ENCODE measurements at places on chromosomes 3 and 15.

GRCh38 chr15:44719293-44719999 lies 8.1 kb downstream of the B2M start:
- no peak for DNase-seq

DNA sequence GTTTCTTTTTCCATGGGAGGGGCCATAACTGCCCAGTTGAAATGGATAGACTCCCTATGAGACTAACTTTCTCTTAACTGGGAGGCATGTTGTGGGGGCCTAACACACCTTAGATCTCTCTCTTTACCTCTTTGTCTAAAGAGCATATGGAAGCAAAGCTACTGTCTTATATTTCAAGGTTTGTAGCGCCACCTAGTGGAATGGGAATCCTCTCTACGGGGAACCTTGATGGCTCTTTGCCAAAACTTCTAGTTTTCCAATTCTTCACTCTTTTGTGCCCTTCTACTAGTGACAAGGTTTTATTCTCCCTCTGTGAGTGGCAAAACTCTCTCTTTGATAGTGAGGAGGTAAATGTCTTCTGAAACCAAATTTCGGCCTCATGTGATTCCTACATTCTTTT lies 1030.4 kb upstream of the CADM2 start:
- DNase-seq, result no peak

- no peak for DNase-seq
Measured at GRCh38 chr3:195226445-195226844, 44.5 kb downstream of the XXYLT1 start.

DNA sequence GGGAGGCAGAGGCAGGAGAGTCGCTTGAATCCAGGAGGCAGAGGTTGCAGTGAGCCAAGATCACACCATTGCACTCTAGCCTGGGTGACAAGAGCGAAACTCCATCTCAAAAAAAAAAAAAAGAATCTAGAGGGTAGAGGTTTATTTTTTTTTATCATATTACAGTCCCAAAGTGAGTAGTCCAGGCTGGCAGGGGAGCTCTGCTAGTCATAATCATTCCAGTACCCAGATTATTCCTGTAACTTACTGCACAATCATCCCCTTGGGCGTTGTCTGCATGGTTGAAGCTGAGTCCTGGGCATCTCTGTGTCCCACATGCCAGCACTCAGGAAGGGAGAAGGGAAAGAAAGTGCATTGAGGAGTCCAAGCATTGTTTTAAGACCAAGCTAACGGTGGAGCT lies 8.5 kb downstream of the CRELD1 start:
- no peak for DNase-seq

DNA sequence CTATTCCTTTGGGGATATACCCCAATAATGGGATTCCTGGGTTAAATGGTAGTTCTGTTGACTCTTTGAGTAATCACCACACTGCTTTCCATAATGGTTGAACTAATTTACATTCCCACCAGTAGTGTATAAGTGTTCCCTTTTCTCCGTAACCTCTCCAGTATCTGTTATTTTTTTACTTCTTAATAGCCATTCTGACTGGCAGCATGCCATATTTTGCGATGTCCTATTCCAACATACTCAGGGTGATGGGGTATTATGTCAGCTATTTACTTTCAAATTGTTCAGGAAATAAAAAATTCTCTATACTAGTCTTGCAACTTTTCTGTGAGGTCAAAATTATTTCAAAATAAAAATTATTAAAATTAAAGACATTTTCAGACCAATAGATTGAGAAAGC lies 9.1 kb upstream of the PARP14 start:
- DNase-seq, result no peak

DNA sequence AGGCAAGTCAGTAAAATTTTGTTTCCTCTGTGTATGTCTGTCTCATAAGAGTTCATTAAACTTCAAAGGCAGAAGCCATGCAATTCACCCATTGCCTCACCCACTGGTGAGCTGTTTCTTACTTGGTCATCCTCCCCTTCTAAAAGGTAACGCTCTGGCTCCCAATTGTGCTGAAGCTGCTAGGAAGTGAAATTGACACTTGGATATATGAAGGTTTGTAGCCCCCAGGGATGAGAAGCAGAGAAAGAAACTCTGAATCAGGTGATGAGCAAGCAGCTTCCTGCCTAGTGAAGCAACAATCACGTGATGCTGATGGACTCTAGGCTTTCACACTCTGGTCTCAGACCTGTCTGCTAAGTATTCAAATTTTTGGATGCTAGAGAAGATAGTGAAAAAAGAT lies 70.7 kb downstream of the CD200R1L start:
- DNase-seq, result no peak

DNA sequence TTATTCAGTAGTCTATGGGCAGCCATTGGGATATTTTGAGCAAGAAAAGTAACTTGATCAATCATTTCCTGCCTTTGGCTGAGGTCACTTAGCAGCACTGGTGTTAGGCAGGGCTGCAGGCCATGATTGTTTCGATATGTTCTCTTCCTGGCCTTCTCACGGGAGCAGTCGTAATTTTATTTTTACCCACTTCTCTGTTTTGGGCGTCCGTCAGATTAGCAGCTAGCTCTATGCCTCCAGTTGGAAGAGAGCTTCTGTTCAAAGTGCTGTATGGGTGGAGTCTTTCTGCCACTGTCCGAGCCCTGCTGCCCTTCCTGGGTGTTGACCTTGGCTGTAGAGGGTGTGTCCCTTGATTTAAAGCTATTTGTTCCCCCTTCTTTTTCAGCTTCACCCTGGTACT lies 123.4 kb upstream of the ROPN1 start:
- DNase-seq, result no peak

GRCh38 chr3:111260878-111261277 lies 189.3 kb downstream of the NECTIN3 start:
- DNase-seq, result no peak

DNA sequence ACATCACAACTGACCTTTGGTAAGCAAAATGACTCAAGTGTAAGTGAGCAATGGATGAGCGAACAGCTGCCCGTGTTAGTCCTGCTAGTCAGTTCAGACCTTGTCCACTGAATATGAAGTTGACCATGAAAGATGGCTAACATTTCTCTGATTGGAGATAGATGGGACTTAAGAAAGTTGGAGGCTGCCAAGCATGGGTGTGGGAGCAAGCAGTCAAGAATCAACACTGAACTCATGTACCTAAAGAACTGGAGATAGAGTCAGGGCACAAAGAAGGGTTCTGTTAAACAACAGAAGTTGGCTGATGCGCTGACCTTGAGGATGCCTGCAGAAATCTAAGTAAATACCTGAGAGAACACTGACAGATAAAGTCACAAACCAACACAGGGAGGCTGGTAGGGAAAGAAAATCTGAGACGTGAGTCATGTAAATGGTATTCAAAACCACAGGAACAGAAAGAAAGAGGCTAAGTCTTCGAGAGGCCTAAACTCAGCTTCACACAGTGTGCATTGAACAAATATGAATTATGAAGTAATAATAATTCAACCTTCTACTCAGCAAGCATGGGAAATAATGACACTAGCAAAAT lies 30.7 kb upstream of the ANPEP start:
- DNase-seq, result no peak

GRCh38 chr3:167978071-167978470 lies 117.7 kb downstream of the GOLIM4 start:
- no peak for DNase-seq

DNA sequence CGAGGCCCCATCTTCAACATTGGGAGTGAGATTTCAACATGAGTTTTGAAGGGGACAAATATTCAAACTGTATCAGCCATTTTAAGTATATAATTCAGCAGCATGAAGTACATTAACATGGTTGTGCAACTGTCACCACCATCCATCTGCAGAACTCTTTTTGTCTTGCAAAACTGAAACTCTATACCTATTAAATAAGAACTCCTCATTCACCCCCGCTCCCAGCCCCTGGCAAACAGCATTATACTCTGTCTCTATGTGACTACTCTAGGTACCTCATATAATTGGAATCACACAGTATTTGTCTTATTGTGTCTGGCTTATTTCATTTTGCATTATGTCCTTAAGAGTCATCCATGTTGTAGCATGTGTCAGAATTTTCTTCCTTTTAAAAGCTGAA lies 110.1 kb downstream of the MAP2K5 start:
- no peak for DNase-seq

DNA sequence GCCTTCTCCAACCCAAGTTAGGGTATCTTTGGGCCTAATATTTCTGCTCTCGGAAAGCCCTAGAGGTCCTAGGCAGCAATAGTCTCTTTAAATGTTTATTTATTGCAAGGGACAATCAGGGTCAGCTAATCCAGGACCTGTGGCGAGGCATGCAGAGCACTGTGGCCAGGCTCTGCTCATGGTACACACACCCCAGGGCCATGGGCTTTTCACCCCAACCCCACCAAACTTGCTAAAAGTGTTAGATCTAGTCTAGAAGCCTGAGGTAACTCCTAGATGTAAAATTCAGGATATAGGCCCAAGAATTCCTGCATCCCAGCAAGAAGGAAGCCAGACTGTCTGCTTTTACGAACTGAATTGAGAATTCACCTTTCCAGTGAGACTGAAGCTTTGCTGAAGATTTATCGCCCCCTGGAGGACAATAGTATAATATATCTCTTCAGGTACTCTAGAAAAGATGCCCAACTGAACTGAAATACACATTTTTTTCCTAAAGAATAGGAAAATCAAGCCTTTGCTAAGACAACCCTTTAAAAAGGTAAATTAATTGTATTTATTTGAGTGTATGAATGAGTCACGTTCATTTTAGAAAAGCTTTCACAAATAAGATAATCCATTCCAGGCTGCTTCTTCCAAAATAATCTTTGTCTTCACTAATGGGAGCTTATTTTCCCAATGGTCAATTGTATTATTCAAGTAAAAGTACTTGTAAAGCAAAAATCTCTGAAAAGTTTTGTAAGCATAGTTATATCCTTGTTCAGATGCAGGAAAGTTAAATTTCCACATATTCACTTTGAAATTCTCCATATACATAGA lies 89.8 kb downstream of the LRRC3B start:
- DNase-seq, result peak; percentile 14

- DNase-seq, result no peak
Measured at GRCh38 chr15:25177955-25178801, 223.4 kb downstream of the SNRPN start.

GRCh38 chr15:60473135-60473534 lies 5.8 kb downstream of the ICE2 start:
- no peak for DNase-seq

DNA sequence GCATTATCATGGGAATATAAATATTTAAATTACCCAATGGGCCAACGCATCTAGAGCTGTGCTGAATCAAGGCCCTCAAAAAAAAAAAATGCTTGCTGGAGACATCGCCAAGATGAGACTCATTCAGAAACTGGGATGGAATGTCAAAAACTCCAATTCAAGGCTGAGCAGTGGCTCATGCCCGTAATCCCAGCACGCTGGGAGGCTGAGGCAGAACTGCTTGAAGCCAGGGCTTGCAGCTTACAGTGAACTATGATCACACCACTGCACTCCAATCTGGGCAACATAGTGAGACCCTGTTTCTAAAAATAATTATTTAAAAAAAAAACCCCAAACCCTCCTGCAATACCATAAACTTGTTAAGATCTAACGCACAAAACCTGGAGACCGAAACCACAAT lies 3.1 kb upstream of the CACNA1D start:
- DNase-seq, result no peak

DNA sequence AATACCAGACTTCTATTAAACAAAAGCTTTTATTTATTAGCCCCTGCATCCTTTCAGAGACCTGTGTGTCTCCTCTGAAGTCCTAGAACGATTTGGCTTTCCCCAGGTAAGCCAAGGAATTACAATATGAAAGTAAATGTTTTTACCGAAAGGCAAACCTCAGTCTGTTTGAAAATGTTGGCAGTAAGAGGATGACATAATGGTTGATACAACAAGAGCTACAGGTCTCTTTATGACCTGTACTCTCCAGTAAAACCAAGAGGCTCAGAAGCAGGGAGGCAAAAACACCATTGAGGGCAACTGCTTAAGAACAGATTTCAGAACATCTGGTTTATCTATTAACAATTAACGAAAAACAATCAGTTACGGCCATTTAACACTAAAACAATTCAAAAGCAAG lies 107.8 kb downstream of the ADAM10 start:
- DNase-seq, result no peak

DNA sequence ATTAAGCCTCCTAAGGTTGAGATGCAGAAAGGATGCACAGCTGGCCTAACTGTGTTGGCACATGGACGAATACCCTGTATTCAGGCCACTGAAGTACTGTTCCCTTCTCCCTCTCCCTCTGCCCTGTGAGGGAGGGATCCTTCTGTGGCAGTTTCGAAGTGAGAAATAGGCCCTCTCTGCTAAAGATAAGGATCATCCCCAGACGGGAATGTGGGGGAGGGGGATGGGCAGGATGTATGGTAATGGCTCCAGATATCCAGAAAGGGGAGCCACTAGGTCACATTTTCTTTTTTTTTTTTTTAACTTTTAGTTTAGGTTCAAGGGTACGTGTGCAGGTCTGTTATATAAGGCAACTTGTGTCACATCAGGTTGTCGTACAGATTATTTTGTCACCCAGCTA lies 463.1 kb downstream of the TBL1XR1 start:
- DNase-seq, result no peak

DNA sequence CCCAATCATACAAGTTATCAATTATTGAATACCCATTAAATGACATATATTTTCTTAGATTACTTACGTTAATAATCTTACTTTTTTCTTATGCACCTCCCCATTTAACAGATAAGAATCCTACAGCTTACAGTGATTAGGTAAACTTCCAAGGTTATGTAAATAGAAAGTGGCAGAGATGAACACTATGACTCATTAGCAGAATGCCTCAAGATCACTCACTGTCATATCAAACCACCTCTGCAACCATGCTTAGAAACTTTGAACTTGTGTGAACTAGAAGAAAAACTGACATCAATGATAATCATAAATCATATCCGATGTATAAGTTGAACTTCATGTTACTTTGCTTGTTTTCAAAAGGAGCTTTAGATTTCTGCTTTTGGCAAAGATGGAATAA lies 911.6 kb upstream of the ARPP21 start:
- DNase-seq, result no peak

- no peak for DNase-seq
Measured at GRCh38 chr3:194069421-194070219, 66.3 kb upstream of the HES1 start.

- DNase-seq, result no peak
Measured at GRCh38 chr15:66498501-66499386, 1.2 kb upstream of the SNAPC5 start.

GRCh38 chr3:107986505-107986904 lies 104.3 kb downstream of the CD47 start:
- DNase-seq, result no peak

DNA sequence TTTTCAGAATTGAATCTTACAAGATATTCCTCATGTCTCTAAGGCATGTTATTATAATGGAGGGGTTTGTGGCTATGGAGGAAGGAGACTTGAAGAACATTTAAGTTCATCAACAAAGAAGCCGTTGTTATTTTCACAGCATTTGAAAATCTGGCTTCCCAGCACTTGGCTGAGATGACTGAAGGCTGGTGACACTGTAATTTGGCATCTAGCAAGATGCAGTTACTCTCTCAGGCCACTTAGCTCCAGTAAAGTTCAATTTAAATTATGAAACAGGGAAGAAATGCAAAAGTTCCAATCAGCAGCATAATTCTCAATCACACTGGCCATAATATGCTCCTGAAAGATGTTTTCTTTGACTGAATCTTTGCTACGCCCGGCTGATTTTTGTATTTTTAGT lies 139.4 kb upstream of the NUDT16 start:
- DNase-seq, result no peak
